AML-193 (cell line): ENCODE measurements at places on chromosomes 16 and 17.

DNA sequence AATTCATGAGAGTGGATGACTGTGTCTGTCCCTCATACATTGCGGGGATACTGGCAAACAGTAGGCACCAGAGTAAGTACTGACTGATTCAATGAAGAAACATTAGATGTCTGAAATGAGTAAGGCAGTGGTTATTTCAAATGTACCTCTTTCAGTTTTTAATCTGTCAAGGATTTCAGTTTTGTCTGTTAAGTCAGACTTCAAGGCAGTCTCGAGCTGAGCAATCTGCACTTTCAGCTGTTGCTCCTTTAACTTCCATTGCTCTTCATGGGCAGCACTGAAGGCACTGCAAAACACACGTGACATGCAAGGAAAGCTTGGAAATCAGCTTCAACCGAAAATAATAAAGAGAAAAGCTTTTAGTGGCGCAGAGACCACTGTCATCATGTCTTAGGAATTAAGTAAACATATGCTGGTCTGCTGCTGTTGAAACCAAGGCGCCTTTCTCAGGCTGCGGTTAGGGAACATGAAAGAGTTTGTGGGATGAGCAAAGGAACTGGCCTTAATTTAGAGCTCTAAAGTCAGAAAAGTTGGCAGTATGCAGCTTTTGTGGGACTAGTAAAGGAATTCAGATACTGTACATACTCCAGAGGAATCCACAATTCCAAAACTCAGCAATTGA is 38.8 kb downstream of the RPGRIP1L start:
- DNase-seq, result no peak

DNA sequence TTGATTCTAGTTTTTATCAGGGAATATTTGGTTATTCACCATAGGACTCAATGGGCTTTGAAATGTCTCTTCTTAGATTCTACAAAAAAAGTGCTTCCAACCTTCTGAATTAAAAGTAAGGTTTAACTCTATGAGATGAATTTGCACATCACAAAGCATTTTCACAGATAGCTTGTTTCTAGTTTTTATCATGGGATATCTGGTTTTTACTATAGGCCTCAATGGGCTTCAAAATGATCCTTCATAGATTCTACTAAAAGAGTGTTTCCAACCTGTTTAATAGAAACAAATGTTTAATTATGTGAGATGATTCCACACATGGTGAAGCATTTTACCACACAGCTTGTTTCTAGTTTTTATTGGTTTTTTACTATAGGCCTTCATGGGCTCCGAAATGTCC is 560.7 kb downstream of the KCNJ18 start:
- no peak for DNase-seq

DNA sequence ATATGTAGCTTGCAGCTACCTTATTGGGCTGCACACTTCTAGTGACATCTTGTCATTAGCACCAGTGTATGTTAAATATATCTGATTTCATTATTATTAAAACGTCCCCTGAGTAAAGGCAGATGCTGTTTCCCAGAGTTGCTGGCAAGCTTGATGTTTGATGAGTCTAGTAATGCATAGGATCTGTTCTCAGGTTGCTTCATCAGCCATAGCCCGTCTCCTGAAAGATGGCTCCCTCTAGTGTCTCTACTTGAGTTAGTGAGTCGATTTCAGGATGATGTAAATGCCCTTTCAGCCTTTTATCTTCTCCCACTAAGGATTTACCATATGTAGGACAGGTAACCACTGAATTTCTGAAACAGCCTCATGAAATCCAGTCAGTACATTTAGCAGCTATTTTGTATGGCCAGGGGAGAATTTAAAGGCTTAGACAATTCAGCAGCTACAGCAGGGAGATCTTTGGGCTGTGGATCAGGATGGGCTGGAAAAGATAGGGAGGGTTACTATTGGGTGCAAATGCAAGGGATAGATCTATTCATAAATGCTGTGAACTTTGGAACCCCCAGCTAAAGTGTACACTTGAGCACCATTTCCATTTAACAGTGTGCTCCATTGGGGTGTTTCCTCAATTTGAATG is 376.3 kb downstream of the CNTNAP4 start:
- peak; percentile 58 for DNase-seq

DNA sequence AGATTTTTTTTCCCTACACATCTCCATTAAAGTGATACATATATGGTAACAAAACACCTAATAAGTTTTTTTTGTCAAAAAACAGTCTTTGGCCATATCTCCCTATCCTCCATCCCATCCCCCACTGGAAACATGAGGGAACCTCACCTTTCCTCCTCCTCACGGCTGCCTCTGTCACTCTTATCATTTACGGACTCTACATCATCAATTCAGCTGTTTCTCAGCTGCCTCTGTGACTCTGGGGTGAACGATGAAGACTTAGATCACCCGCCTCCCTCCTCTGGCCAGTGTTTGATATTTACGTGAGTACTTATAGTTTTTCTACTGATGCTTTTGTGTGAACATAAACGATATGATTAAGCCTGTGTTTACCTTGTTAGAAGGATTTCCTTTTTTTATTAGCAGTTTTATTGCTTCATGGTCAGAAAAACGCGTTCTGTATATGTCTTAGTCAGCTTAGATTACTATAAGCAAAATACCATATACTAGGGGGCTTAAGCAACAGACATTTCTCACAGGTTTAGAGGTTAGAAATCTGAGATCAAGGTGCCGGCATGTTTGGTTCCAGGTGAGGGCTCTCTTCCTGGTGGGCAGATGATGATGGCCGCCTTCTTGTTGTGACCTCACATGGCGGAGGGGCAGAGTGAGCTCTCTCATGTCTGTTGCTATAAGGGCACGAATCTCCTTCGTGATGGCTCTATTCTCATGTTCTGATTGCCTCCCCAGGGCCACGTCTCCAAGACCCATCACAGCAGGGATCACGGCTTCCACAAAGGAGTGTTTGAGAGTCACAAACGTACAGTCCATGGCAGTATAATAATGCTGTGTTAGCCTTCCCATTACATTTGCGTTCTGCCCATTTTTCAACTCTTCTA is 32.1 kb downstream of the DNAH17 start:
- DNase-seq, result no peak

DNA sequence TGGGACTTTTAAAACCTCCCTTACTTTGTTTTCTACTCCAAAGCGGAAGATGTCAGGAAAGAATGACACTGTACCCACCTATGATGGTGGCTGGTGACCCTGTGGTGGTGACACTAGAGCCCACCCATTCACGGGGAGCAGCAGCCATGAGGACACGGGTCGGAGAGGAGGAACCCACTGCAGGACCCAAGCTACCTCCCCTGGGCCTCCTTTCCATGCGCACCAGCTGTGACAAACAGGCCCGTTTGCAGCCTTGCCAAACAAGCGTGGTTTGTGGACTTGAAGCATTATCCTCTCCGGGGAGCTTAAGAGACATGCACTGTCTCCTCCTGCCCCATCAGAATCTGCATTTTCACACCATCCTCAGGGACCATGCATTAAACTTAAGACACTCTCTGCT is 85.6 kb downstream of the ZFHX3 start:
- no peak for DNase-seq

DNA sequence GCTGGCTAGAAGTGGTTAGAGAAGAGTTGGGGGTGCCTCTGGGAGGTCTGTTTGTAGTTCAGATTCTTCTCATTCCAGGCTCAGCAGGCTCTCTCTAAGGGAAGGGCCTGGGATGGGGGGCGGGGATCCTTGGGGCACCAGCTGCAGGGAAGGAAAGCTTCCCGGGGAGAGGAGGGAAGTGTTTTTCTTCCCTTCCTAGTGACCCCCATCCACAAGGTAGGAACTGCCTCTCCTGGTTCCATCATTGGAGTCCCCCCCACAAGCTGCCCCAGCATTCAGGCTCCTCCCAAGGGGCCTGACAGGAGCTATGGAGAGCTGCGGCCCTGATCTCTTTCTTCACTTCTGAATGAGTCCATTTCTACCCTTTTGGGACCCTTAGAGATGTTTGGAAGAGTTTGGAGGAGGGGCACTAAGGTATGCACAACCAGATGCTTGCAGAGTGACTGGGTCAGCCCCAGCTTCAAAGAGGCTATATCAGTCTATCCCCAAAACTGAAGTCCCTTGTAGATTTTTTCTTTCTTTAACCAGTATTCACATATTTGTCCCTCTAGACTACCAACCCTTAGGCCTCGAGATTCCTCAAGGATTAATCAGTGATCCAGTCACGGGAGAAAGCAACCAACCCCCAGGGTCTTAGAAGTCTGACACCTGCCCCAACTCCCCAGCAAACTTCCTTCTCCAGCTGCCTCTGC is 13.9 kb upstream of the FZD2 start:
- DNase-seq, result no peak

DNA sequence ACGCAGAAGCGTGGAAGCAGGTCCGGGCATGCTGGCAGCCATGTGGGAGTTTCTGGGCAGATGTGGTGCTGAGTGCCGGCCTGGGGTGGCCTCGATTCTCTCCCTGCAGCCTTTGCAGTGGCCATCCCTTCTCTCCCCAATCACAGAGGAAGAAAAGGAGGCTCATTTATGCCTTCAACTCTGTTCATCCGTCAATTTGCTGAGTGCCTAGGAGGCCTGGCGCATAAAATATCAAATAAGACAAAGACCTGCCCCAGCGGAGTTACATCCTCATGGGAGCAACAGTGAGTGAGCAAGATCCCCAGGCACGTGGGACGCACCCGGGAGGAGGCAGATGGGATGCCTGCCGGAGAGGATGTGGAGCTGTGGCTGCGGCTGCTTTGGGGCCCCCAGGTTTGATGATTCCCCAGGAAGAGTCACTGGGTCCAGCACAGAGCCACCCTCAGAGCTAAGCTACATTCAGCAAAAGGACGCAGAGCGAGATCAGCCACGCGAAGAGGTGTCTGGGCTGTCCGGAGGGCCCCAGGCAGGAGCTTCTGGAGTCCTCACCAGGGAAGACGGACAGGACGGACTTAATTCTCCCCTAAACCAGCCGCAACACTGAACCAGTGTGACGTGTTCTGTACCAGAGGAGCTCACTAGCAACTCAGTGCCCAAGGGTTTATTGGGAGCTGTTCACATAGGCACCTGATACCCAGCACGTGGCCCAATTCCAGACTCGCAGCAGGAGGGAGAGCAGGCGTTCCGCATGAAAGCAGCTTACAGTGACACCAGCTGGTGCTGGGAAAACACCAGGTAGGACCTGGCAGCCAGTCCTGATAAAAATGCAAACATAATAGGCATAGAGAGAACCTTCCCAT is 11.3 kb downstream of the CA5A start:
- no peak for DNase-seq

- no peak for DNase-seq
These were observed 52.6 kb downstream of the NOS2 start for GRCh38 chr17:27747462-27748359.

GRCh38 chr16:74936902-74937560 is 47.9 kb downstream of the WDR59 start:
- DNase-seq, result peak; percentile 90

- DNase-seq, result peak; percentile 4
These were observed 54.2 kb upstream of the MAP3K14 start for GRCh38 chr17:45370949-45371413.

GRCh38 chr16:57740423-57741071 is 5.0 kb downstream of the KATNB1 start:
- DNase-seq, result no peak

DNA sequence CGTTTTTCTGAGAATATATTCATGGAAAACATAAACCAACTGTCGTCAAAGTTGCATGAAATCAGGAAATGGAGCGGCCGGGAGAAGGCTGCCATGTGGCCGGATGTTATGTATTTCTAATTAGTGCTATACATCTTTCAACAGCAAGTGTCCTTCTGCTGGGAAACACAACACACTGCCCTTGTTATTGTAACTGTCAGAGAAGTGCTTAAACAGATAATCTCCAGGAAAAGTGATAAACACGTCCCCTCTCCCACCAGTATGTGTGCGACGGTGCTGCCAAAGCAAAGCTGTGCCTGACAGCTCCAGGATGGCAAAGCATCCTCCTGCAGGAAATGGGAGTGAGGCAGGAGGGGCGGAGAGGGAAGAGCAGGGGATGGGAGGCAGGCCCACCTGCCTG is 111.8 kb downstream of the SMG6 start:
- DNase-seq, result no peak

DNA sequence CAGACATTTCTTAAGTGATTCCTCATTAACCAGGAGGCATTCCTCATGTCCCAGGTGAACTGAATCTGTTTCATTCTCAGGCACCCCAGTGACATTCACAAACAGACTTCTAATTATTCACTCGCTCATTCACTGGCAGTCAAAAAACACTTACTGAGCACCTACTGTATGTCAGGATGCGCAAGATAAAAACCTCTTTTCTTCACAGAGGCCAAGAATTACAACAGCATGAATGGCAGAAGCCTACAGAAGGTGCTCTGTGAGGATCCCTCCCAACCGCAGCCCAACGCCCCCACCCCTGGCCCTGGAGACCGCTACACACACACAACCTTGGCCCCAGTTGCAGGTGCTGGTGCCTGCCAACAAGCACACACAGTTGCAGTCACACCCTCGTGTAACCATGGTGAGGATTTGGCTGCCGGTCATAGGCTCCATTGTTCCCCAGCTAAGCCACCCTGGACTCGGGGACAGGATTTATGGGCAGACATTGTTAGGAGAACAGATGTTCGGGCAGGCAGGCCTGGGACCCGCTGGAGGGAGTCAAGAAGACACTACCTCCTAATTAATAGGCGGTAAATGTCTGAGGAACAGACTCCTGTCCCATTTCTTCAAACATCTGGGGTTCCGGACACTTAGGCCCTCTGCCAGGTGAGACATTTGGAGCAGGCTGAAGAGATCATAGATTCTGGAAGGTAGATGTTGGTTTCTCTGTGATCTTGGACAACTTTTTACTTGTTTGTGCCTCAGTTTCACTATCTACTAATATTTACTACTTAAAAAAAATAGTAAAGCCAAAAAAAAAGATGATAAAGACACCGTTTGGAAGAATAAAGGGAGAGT is 43.2 kb downstream of the CUEDC1 start:
- no peak for DNase-seq

DNA sequence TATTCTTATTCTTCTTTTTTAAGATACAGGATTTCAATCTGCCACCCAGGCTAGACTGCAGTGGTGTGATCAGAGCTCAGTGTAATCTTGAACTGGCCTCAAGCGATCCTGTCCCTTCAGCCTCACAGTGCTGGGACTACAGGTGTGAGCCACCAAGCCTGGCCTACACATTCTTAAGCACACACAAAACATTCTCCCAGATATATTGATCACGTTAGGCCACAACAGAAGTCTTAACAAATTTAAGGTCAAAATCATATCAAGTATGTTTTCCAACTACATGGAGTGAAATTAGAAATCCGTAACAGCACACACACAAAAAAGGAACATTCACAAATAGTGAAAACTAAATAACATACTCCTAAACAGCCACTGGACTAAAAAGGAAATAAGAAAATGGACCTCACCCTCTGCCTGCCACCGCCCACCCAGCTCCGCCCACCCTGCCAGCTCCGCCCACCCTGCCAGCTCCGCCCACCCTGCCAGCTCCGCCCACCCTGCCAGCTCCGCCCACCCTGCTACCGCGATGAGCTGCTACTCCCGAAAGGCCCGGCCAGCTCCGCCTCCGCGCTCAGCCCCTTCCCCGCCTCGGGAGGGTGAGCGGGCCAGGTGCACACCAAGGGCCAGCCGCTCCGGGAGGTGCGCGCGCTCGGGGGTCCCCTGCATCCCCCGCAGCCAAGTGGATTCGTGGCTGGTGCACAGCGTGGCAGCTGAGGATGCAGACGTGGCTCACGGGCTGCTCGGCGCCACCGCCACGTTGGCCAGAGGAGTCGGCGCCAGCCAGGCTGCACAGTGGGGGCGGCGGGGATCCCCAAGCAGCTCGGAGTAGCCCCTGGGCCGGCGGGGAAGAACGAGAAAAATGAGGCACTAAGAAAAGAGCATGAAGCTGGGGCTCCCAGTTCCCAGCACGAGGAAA is 41.2 kb downstream of the C16orf87 start:
- DNase-seq, result no peak

GRCh38 chr17:29722411-29723198 is 99.9 kb upstream of the CORO6 start:
- DNase-seq, result peak; percentile 99

- no peak for DNase-seq
These were observed 103.3 kb upstream of the ZFHX3 start for GRCh38 chr16:73151225-73151624.
